ENCODE measurements at places on chromosomes 6 and 20.
A peak's percentile ranks its signal among the peaks of the same experiment; 100 is the strongest.

DNA sequence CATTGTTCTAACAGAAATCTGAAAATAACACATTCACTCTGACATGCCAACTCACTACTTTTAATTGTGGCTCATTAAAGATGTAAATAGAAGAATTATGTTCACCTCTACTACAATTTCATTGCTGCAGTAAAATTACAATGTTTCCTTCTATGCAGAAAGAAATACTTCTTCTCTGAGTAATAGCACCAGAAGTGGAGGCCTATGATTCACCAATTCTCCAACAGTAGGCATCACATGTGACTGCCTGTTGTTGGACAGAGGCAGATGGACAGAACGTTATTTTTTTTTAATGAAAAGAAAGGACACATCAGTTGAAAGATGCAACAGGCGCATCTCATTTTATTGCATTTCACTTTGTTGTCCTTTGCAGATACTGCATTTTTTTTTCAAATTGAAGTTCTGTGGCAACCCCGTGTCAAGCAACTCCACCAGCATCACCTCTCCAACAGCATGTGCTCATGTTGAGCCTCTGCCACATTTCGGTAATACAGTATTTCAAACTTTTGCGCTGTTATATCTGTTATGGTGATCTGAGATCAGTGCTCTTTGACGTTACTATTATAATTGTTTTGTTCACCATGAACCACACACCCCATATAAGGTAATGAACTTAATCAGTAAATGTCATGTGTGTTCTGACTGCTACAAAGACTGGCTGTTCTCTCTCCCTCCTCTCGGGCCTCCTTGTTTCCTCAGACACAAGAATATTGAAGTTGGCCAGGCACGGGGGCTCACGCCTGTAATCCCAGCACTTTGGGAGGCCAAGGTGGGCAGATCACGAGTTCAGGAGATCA, 121.4 kb downstream of the ATXN1 start:
- DNase-seq, result no peak

DNA sequence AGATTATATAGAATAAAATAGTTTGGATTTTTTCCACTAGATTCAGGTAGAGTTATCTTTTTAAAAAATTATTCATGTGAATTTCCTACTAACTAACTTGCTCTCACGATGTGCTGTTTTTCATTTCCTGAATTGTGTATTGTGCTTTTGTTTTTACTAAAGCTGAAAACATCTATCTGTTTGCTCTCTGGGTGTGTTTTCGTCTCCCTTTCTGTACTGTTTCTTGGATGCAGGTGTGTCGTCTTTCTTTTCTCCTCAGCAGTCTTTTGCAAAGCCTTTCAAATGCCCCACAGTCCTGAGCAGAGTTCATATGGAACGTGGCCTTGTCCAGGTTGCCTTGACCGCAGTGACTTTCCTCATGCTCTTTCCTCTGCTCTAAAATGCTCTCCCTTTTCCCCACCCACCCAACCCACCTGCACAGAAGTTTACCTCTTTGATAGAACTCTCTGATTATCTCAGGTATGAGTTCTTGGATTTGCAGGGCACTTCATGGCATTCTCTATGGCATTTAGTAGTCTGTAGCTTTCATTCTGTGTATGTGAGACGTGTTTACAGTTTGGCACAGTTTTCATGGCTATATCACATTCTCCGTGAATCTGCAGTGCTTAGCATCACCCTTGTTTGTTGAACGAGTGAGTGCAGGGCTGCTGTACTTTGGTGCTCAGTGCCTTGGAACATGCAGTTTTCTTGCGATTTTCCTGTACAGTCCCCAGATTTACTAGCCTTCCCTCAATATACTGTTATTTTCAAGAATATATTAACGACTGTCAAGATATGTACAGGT, 77.1 kb downstream of the FARS2 start:
- no peak for DNase-seq

- no peak for DNase-seq
Measured at GRCh38 chr6:38420207-38420606, 219.5 kb downstream of the BTBD9 start.

DNA sequence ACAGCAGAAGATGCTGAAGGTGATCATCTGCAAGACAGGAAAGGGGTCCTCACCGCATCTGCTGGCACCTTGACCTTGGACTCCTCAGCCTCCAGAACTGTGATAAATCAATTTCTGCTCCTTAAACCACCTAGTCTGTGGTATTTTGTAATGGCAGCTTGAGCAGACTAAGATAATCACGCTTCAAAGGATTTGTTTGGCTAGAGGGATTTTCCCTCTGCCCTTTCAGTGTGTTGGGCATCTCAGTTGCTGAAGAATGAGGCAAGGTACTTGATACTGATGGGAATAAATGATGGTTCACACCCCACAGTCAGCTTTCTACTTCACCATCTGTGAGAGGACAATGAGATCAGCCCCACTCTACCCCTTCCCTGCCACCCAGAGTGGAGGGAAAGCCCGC, 60.2 kb downstream of the ADAT2 start:
- DNase-seq, result no peak

DNA sequence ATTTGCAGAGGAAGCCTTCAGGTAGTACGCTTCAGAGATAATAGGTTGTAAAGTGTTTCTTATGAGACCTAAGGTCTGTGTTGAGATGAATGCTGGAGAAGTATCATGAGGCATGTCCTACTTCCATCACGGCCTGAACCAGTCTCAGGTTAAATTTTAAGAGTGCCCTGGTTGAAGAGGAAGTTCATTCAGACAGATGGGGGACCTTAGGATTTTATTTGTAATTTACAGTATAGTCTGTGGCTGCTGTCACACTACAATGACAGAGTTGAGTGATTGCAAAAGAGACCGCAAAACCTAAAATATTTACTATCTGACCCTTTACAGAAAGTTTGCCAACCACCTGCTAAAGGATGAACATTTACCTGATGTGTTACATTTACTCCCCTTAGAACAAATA, 70.9 kb downstream of the UST start:
- no peak for DNase-seq

DNA sequence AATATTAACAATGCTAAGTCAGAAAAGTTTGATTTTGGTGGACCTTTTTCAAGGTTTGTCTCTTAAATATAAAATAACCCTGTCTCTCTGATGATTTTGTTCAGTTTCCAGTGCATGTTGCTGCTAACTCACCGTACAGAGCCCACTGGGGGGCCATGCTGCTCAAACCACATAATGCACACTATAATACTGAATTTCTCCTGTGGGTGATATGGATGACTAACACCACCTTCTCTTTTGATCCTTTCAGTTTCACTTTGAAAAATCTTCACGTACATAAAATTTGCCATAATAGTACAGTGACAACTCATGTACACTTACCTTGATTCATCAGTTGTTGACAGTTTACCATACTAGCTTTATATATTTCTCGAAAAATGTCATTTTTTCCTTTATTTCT, 506.6 kb upstream of the MAN1A1 start:
- DNase-seq, result no peak

DNA sequence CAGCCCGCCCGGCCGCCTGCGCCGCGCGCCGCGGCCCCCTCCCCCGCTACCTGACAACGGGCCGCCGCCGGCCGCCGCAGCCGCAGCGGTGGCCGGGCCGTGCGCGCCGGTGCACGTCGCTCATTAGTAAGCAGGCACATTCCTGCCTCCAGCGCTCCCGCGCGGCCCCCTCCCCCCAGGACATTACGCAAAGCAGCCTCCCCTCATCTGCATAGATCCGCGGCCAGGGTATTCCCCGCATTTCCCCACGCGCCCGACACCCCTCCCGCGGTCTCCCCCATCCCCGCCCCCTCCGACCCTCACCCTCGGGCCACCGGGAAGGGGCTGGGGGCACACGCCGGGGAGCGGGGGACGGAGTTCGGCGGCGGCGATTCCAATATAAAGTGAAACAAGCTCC, at the start of gene HIVEP2:
HIVEP2 (minus strand) TSS at position 128 of the 397 bp plus-strand sequence. CDS start 170,438 bp downstream, outside the sequence.
- peak; percentile 9 for DNase-seq

DNA sequence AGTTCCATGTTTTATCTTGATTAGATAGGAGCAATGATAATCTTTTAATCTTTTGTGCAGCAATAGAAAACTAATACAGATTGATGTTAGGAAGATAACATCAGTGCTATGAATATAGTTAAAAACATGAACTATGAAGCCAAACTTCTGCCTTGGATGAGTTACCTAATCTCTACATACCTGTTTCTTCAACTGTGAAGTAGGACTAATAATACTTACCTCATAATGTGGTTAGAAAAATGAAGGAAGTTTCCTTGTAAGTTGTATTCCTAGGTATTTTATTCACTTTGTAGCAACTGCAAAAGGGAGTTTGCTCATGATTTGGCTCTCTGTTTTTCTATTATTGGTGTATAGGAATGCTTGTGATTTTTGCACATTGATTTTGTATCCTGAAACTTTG, 111.9 kb downstream of the FRK start:
- no peak for DNase-seq

- DNase-seq, result no peak
Measured at GRCh38 chr20:5448449-5449118, 131.8 kb upstream of the PROKR2 start.

DNA sequence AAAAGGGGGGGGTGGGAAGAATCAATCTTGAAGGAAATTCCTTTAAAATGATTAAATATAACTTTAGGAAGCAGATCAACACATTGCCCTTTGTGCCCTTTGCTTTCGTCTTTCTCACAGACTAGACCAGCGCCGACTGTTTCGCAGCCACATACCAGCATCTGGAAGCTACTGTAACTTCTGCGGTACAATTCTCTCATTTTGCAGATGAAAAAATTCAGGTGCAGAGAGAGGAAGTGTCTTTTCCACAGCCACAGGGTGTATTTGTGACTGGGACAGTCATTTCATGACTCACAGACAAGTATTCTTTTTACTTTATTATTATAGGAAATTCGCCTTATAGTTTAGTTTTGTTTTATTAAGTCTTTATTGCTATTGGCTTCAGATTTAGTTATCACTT, 84.2 kb downstream of the UST start:
- no peak for DNase-seq

DNA sequence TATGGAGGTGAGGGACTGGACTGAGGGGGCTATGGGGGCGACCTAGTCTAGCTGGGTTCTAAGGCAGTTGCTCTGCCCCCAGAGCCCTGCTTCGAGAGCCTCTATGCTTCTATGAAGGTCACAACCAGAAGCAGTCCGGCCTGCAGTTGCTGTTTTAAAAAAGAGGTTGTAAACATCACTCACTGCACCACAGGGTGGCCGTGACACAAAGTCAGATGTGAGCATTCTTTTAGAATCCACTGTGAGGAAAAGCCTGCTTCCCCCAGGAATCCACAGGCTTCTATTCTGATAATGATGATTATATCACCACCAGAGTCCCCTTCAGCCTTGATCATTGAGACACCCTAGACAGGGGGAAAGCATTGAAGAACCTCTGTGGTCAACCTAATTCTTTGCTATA, 229.7 kb upstream of the AGPAT4 start:
- DNase-seq, result no peak

GRCh38 chr6:14751645-14752175, 494.2 kb upstream of the JARID2 start:
- DNase-seq, result no peak

GRCh38 chr20:52402514-52402913, 210.9 kb upstream of the ZFP64 start:
- DNase-seq, result no peak

- no peak for DNase-seq
Measured at GRCh38 chr6:124661097-124661661, 301.1 kb upstream of the RNF217 start.

Measured in NCI-H510A (cell line).